Endodermal cell (in vitro differentiated cells): ENCODE measurements at places on chromosomes 3 and 15.

DNA sequence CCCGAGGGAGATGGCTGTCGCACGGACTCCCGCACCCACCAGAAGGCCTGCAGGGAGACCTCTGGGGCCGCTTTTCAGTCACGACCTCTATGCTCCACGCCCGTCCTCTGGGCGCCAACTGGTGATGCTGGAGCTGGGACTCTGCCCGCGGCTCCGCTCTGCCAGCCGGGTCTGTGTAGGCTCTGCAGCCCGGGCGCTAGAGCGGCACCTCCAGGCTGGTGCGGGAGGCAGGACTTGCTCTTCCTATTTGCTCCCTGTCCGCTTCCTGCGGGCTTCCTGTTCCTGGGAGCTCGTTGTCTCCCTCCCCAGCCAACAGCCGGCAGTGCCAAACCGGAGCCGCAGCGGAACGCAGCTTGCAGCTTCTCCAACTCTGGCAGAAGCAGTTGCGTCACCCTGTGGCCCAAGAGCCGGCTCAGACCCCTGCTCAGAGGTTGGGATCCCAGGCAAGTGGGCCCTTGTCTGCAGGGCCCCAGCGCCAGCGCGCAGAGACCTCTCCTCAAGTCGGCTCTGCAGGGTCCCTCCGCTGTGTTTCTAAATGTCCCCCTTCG is 285.9 kb downstream of the XXYLT1 start:
- peak; percentile 96 for DNase-seq

GRCh38 chr3:87833039-87833377 is 225.8 kb downstream of the CGGBP1 start:
- DNase-seq = no peak

DNA sequence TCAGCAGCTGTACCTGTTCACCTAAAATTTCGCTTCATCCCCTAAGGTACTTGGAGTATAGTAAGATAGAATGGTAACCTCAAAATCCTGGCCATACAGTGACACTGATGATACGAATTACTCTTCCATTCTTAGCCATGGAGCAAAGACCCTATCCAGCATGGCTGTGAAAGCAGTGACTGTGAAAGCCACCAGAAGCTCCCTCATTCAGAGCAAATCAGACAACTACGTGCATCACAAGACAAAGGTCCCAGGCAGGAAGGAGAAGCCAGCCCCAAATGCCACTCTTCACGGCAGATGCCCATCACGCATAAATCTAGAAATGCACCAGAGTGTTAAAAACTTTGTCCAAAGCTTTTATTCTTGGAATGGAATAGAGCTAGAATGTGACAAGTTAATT is 99.4 kb downstream of the GABRB3 start:
- DNase-seq = no peak

DNA sequence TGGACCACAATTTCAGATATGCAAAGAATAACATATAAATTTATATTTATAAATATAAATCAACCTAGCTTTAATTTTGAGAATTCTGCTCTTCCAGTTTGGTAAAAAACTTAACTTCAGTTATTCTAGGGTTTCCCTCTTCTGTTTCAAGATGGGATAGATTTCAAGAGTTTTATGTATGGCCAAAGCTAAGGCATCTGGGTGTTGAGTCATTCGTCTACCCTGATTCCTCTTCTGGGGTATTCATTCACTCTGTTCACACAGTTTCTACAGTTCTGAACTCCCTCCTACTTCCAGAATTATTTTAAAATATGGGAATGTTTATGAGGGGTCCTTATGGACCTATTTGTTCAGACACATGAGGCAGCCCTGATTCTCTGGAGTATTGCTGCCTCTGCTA is 4.2 kb upstream of the FGF7 start:
- no peak for DNase-seq

DNA sequence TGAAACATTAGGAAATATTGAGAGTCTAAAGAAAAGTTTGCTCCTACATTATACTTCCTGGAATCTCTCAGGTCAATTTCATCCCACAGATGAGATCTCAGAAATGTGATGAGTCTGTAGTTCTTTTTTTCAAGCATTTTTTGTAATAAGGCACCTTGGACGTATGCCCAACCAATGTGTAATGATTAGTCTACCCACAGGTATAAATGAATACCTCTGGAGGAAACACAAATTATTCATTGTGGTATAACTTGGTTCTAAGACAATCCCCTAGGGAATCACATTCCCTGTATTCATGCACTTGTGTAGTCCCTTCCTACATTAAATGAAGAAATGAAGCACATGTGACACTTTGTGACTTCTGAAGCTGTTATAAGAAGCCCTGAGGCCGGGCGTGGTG is 596.2 kb upstream of the UBE2E2 start:
- DNase-seq = no peak

- no peak for DNase-seq
These were observed 202.3 kb downstream of the CADPS start for GRCh38 chr3:62672988-62673313.

DNA sequence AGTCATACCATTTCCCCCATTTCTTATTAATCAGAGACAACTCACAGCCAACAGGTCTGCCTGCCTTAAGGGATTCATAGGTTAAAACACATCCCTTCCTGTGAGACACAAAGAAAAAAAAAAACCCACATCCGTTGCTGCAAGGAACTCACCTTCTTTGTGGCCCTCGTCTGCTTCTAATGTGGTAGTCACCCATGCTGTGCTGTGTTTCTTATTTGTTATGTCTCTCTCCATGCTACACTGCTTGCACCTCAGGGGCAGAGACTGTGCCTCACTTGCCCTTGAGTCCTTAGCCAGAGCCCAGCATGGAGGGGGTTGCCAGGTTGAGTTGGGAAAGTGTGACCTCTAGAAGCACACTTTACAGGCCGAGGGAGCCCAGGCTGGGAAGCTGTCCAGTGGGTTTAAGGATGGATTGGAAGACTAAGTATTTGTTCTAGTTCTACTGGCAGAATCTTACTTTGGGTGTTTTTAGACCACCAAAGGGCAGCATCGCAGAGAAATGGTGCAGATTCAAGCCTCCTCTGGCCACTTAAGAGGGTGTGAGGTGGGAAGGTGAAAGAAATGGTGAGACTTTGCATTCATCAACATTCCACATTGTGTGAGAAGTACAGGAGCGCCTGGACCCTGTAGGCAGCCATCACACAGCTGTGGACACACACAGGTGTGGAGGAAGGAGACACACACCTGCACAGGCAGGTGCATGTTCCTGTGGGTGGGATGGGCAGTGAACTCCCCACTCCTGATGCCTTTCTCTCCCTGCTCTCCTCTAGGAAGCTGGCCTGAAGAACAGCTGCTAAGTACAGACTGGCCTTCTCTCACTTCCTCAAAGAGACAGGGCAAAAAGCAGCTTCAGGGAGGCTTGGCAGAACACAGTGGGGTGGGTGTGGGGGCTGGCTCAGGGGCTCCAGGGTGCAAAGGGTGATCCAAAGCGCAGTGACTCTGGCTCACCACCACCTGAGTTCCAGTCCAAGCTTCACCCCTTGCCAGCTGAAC is 48.8 kb downstream of the GLB1 start:
- no peak for DNase-seq

GRCh38 chr3:107753494-107753893 is 230.7 kb downstream of the BBX start:
- peak; percentile 87 for DNase-seq

DNA sequence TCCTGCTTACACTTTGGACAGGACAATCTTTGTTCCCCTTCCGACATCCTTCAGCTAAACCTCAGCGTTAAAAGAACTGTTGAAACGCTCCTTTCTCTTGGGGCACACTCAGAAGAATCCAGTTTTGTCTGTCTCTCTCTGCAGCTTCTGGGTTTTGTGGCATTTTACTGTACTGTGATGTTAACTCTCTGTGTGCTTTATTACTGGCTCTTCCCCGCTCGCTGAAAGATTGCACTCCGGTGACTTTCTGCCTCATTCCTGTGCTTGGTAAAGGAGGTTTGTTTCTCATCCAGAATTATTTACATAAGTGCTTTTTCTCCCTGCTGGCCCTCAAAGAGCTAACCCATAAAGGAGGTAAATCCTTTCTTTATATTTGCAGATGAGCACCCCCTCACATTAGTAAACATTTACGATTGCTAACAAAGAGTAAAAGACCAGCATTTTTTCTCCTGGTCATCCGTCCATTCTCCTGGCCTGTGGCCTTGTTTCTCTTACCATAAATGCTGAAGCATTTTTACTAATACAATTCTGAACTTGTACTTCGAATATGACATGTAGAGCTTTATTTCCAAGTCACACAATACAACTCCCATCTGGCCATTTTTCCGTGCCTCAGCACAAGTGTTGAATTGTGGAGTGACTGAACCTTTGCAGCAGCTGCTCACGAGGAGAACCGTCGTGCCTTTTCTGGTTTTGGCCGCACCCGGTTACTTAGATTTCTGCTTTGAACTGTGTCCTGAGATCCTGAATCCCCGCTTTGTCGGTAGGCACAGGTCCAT is 69.3 kb upstream of the RPL35A start:
- no peak for DNase-seq

DNA sequence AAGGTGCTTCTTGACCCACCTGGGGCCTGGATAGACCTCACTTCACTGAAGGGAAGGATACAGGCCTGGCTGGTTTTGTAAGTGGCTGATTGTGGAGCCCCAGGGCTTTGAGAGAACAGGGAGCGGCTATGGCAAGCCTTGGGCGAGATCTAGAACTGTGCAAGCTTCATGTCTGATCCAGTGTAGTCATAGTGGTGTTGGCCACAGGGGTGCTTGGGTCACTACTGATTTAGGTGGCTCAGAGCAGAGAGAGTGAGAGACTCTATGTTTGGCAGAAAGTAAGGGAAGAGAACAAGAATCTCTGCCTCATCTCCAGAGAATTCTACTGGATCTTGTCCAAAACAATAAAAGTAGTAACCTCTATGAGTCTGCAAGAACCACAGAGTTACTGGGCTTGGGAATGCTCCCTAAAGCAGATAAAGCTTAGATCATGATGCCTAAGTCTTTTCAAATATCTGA is 394.2 kb upstream of the EPHA3 start:
- DNase-seq = no peak

GRCh38 chr3:152300029-152300731 is 31.5 kb downstream of the MBNL1 start:
- DNase-seq = no peak

GRCh38 chr3:159724627-159725026 is 264.0 kb upstream of the IL12A start:
- DNase-seq = no peak

GRCh38 chr3:62131620-62132019 is 241.7 kb downstream of the FEZF2 start:
- DNase-seq = no peak

DNA sequence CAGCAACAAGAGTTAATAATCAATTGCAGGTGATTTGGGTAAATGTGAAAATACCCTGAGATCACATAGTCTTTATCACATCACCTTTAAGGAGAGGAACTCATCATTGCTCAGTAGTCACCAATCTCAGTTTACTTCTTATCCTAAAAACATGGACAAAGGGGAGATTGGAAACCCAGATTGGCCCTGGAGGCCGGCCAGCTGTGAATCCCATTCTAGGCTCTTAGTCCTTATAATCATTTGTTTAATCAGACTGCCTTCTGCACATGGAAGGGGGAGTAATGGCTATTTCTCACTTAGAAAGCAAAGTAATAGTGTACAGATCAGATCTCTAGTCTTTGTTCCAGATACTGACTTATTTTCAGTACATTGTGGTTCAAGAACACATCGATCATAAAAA is 37.2 kb upstream of the CPB1 start:
- DNase-seq = no peak
